ENCODE measurements at places on chromosomes 4 and X. TPM values are rescaled to one million over a fixed set of nuclear protein-coding genes. Genes with fewer than 3 reads are reported as not detected.

- no peak for DNase-seq
These were observed 261.6 kb downstream of the IQCM start for GRCh38 chr4:149553959-149554520.

The PDLIM3 gene
- not detected for polyA plus RNA-seq

DNA sequence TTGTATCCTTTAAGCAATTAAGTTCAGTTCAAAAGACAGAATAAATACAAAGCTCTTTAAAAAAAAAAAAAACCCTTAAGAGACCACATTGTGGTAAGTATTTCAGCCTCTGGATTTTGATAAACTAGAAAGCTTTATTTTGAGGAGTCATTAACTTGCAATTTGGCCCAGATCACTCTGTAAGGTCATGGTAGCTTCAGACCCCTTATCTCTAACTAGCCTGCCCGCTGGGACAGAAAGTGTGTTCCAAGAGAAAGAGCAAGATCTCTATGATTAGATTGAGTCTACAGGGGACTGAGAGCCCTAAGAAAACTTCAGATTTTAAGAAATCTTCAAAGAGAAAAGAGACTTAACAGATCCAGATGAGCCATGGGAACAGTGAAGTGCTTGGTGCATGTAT, 45.6 kb downstream of the GALNT7 start:
- DNase-seq, result no peak

- no peak for DNase-seq
These were observed 22.7 kb downstream of the SMIM20 start for GRCh38 chr4:25936696-25937095.

The EIF1AX gene
- 61.0 TPM for polyA plus RNA-seq

GRCh38 chr4:26076000-26076587, 162.1 kb downstream of the SMIM20 start:
- peak; percentile 34 for DNase-seq

The EPHA5 gene
- not detected for polyA plus RNA-seq
